ENCODE measurements at places on chromosomes 1 and 21. TPM values are rescaled to one million over a fixed set of nuclear protein-coding genes. Genes with fewer than 3 reads are reported as not detected.

Gene SMIM11
- 4.8 TPM for total RNA-seq

DNA sequence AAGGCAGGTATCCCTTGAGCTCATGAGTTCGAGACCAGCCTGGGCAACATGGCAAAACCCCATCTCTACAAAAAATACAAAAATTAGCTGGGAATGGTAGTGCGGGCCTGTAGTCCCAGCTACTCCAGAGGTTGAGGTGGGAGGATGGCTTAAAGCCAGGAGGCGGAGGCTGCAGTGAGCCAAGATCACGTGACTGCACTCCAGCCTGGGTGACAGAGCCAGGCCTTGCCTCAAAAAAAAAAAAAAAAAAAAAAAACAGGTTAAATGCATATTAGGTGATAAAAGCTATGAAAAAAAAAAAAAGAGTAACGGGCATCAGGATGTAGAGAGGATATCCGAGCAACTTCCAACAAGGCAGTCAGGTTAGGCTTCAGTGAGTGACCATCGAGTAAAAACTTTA is 2.8 kb upstream of the SRRM1 start:
- H3K4me1 ChIP-seq, result peaks cover 17% of the 10 kb centered on the region
- H3K36me3 ChIP-seq, result peaks cover 2% of the 10 kb centered on the region
- no peak overlapping the region for H3K27ac ChIP-seq
- peak; percentile 29 for DNase-seq
- no peak overlapping the region for H3K4me3 ChIP-seq

DNA sequence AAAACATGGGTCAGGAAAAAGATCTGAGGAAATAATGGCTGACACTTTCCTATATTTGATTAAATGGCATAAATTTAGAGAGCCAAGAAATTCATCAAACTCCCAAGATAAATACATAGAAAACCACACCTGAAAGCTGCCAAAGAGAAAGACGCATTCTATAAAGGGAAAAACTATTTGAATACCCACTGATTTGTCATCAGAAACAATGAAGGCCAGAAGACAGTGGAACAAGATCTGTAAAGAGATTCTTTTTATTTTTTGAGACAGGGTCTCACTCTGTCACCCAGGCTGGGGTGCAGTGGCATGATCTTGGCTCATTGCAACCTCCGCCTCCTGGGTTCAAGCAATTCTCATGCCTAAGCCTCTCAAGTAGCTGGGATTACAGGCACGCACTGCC is 17.4 kb downstream of the SDE2 start:
- H3K4me1 ChIP-seq, result no peaks in the 10 kb centered on the region
- no peak for DNase-seq
- H3K36me3 ChIP-seq, result peaks cover 30% of the 10 kb centered on the region
- H3K27ac ChIP-seq, result no peak overlapping the region
- H3K27me3 ChIP-seq, result no peaks in the 10 kb centered on the region

DNA sequence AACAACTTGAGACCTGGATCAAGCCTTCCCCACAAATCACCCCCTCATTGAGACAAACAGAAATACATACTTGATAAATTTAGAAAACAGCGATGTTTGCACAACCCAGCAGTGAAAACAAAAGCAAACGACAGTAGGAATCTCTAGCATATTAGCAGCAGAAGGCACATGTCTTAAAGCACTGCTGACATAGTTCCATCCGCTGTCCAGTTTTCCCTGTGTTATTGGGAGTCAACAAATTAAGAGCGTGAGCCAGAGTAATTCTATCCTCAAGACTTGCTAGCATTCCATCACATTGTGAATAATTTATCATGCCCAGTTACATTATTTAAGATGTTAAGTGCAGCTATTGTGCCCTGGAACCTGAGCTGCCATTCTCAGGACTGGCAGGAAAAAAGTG is 55.3 kb downstream of the IGSF5 start:
- no peak overlapping the region for H3K4me3 ChIP-seq
- no peak for DNase-seq
- no peaks in the 10 kb centered on the region for H3K36me3 ChIP-seq
- no peak overlapping the region for H3K27ac ChIP-seq
- no peaks in the 10 kb centered on the region for H3K27me3 ChIP-seq
- H3K4me1 ChIP-seq, result peaks cover 7% of the 10 kb centered on the region

GRCh38 chr21:44846485-44847260 is 26.8 kb downstream of the PTTG1IP start:
- H3K27me3 ChIP-seq, result no peaks in the 10 kb centered on the region
- peak; percentile 31 for DNase-seq
- no peak overlapping the region for H3K27ac ChIP-seq
- peak overlapping the region; percentile 33 for H3K4me3 ChIP-seq
- H3K4me1 ChIP-seq, result peaks cover 6% of the 10 kb centered on the region
- H3K36me3 ChIP-seq, result no peaks in the 10 kb centered on the region

Gene MYOM3
- total RNA-seq, result not detected

Gene PDE9A
- 41.0 TPM for total RNA-seq

- H3K36me3 ChIP-seq, result no peaks in the 10 kb centered on the region
- H3K4me1 ChIP-seq, result no peaks in the 10 kb centered on the region
- H3K4me3 ChIP-seq, result no peak overlapping the region
- no peaks in the 10 kb centered on the region for H3K27me3 ChIP-seq
- no peak overlapping the region for H3K27ac ChIP-seq
- DNase-seq, result no peak
These were observed 41.5 kb downstream of the SNX27 start for GRCh38 chr1:151653397-151653796.

Gene MPL
- 0.09 TPM for total RNA-seq

Gene NUP210L
- not detected for total RNA-seq

DNA sequence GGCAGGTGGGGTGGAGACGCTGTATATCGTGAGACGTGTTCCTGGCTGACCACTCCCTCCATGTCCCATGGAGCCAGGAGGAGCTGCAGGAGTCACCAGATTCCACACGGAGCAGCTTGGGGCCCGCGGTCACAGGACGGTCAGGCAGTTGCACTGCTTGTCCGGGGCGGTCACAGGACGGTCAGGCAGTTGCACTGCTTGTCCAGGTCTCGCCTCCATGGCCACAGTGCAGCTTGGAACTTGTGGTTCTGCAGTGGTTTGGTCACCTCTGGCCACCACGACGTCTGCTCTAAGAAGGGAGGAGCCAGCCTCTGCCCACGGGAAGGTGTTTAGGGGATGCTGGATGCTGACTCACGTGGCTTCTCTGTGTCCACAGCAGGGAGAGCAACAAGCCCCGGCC is 33.0 kb downstream of the SLX9 start:
- DNase-seq, result no peak
- H3K4me3 ChIP-seq, result no peak overlapping the region
- H3K4me1 ChIP-seq, result no peaks in the 10 kb centered on the region
- H3K36me3 ChIP-seq, result no peaks in the 10 kb centered on the region
- H3K27me3 ChIP-seq, result no peaks in the 10 kb centered on the region
- H3K27ac ChIP-seq, result no peak overlapping the region

Gene OR6N1
- total RNA-seq, result not detected

GRCh38 chr21:41877901-41878830 is 978 bp downstream of the PRDM15 start:
- H3K4me3 ChIP-seq, result peak overlapping the region; percentile 83
- no peak overlapping the region for H3K27ac ChIP-seq
- no peaks in the 10 kb centered on the region for H3K27me3 ChIP-seq
- H3K4me1 ChIP-seq, result peaks cover 8% of the 10 kb centered on the region
- no peak for DNase-seq
- H3K36me3 ChIP-seq, result no peaks in the 10 kb centered on the region

- H3K4me3 ChIP-seq, result no peak overlapping the region
- no peak overlapping the region for H3K27ac ChIP-seq
- H3K36me3 ChIP-seq, result no peaks in the 10 kb centered on the region
- no peak for DNase-seq
These were observed 8.6 kb downstream of the E2F2 start for GRCh38 chr1:23522244-23522982.

DNA sequence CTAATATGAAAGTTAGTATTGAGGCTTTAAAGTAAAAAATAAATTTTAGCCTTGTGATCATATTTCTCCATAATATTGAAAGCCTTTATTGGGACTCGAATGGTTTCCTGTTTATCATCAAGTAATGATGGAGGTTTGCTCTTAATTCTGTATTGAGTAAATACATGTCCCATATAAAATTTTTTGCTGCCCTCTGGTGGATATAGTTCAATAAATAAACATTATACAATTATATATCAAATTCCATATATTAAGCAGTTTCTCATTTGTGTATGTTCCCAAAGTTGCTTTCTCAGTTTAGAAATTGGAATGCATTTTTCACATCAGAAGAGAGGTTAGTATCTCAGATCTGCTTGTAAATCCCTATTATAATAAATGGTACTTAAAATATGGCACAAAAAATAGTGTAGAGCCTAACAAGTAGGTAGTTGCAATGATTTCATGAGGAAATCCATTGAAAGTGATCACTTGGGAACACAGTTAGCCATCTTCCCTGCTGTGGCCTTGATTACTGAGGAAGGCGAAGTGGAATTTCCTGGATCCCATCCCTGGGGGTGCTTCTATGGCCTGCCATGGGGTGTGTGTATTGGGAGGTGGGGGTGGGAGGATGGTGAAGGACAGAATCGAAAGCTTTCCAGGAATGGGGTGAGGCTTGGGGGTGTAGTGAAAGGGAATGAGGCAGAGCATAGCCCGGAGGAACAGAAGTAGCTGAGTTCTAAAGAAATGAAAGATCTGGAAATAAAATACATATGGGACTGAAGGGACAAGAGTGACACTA is 84.1 kb upstream of the C21orf91 start:
- peaks cover 3% of the 10 kb centered on the region for H3K36me3 ChIP-seq
- H3K27me3 ChIP-seq, result no peaks in the 10 kb centered on the region
- no peak for DNase-seq
- peaks cover 14% of the 10 kb centered on the region for H3K4me1 ChIP-seq
- H3K4me3 ChIP-seq, result no peak overlapping the region

- no peak overlapping the region for H3K27ac ChIP-seq
- no peaks in the 10 kb centered on the region for H3K27me3 ChIP-seq
- no peak overlapping the region for H3K4me3 ChIP-seq
These were observed 29.7 kb downstream of the ENO1 start for GRCh38 chr1:8848663-8849386.

- no peak overlapping the region for H3K4me3 ChIP-seq
- H3K36me3 ChIP-seq, result no peaks in the 10 kb centered on the region
- no peaks in the 10 kb centered on the region for H3K27me3 ChIP-seq
These were observed 88.3 kb downstream of the SCMH1 start for GRCh38 chr1:41153750-41154274.

Gene GBP5
- total RNA-seq, result not detected

DNA sequence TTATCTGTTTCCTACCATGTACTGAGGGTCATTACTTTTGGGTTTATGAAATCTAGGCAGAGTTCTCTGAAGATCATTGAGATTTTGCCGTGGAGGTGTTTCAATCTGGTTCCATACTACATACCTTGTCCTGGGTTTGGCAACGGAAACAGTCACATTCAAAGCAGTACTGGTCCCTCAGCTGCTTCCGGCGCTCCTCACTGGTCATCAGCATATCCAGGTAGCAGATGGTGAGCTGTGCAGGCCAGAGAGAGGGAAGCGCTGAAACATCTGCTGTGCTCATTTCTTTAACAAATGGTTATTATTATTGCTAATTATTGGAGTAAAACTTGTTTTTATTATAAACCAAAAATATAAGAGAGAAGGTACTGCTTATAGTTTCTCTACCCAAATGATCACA is 591.7 kb downstream of the SMYD3 start:
- DNase-seq, result no peak
- no peaks in the 10 kb centered on the region for H3K27me3 ChIP-seq
- H3K36me3 ChIP-seq, result no peaks in the 10 kb centered on the region
- no peak overlapping the region for H3K4me3 ChIP-seq
- H3K27ac ChIP-seq, result no peak overlapping the region

DNA sequence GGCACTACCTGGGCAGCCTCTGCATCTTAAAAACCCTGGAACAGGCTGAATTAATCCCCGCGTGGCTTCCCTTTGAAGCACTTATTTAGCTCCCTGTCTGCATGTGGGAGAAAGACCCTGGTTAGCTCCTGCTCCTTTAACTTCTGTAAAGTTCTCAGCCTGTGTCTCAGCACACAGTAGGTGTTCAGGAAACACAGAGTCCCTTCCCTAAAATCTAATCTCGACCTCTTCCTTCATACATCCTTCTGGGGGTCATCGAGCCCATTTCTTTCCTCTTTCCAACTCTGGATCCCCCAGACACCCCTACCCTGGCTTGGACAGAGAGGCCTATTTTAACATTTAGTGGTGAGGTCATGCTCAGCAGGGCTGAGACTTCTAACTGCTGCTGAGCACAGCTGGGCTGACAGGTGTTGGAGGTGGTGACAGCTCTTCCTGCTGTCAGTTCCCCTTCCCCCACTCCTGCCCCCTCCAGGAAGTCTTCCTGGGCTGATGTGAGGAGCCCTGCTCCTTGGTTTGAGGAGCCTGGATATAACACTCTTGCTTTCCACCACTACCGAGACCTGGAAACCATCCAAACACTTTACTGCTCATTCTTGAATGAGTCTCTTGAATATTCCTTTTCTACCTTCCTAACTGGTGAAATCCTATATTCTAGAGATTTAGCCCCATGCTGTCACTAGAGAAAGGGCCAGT is 5.3 kb downstream of the E2F2 start:
- H3K4me3 ChIP-seq, result no peak overlapping the region
- H3K36me3 ChIP-seq, result no peaks in the 10 kb centered on the region
- H3K4me1 ChIP-seq, result peaks cover 28% of the 10 kb centered on the region
- H3K27me3 ChIP-seq, result peaks cover 10% of the 10 kb centered on the region

DNA sequence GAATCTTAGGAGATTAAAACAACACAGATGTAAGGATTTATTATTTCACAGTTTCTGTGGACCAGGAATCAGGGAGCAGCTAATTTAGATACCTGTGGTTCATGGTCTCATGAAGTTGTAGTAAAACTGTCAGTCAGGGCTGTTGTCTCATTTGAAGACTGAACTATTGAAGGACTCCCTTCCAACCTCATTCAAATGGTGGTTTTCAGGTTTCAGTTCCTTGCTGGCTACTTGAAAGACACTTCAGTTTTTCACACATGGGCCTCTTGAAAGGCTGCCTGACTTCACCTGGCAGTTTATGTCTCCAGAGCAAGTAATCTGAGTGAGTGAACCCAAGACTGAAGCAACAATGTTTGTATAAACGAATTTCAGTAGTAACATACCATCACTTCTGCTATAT is 915.9 kb downstream of the PLA2G4A start:
- no peaks in the 10 kb centered on the region for H3K4me1 ChIP-seq
- no peaks in the 10 kb centered on the region for H3K36me3 ChIP-seq
- no peaks in the 10 kb centered on the region for H3K27me3 ChIP-seq
- DNase-seq, result no peak

GRCh38 chr1:58075188-58075578 is 471.3 kb downstream of the OMA1 start:
- H3K27me3 ChIP-seq, result no peaks in the 10 kb centered on the region
- H3K4me1 ChIP-seq, result no peaks in the 10 kb centered on the region
- no peaks in the 10 kb centered on the region for H3K36me3 ChIP-seq
- DNase-seq, result no peak

GRCh38 chr1:13512472-13512871 is 1.3 kb downstream of the LRRC38 start:
- no peaks in the 10 kb centered on the region for H3K36me3 ChIP-seq
- no peak overlapping the region for H3K27ac ChIP-seq
- H3K4me1 ChIP-seq, result peaks cover 9% of the 10 kb centered on the region

DNA sequence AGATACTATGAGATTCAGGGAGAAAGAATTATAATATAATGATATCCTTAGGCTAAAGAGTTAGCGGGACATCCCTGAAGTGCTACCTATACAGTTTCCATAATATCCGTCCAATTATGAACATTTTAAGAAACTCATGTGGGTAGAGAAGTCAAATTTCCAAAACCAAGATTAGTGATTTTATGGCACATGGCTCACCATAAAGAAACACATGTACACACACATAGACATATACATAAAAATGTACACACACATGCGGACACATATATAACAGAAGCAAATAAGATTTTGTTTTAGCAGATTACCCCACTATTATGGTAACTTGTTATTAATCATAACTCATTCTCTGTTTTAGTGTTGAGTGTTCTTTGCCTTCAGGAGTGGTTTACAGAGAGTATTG is 566.7 kb upstream of the NEGR1 start:
- H3K36me3 ChIP-seq, result no peaks in the 10 kb centered on the region
- H3K4me1 ChIP-seq, result peaks cover 27% of the 10 kb centered on the region
- H3K27ac ChIP-seq, result no peak overlapping the region
- no peak overlapping the region for H3K4me3 ChIP-seq
- no peak for DNase-seq

Gene TMCC2
- total RNA-seq, result 12.1 TPM
